ENCODE measurements at places on chromosomes 7 and 10.

DNA sequence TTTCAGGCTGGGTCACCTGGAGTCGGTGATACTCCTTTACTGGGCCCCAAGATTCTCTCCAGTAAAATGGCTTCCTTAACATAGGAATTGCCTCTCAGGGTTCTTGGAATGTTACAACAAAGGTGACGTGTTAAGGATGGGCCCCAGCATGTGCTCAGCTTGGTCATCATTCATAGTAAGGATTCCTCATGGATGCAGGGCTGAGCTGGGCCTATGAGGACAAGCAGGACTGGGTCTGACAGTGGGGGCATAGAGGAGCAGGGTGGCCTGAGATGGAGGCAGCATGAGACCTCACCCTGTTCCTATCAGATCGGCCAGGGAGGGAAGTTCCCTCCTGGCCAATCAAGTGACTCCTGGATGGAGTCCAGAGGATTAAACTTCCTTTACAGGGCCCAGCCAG is 12.8 kb upstream of the MBL2 start:
- DNase-seq, result no peak

DNA sequence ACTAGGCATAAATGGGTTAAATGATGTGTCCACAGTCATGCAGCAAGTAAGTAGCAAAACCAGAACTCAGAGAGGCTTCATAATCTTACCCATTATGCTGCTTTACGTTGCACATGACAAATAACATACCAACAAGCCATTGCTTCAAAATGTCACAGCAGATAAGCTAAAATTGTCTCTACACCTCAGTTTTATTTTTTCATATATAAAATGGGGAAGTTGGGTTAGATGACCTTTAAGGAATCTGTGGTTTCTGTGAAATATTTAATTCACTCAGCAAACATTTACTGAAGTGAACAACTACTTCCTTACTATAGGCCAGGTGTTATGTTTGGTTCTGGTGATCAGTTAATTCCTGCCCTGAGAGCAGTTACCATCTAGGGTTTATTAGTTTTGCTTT is 2.2 kb upstream of the ASCC1 start:
- no peak for DNase-seq

DNA sequence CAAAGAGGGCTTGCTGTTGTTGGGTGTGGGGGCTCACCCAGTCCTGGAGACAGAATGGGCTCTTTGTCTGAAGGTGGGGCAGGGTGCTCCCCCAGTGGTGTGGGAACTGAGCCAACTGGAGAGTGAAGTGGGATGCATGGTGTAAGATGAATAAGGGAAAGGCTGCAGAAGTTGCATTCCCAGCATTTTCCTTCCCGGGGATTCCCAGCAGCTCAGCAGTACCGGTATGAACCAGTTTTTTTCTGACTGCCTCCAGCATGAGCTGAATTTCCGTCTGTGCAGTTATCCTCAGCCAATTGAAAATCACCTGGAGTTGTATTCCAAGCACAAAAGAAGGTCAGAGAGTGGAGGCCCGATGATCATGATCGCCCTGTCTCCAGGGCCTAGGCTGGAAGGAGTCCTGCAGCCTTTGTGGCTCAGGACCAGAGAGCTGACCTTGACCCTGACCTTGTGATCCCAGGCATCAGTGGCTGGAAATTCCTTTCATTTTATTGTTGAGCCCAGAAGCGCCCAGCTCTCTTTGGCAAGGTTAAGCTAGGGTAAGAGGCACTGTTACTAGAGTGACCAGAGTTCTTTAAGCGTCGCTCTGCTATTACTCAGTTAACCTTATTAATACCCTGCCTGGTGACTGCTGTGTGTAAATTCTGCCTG is 33.4 kb downstream of the OGDH start:
- DNase-seq, result no peak

GRCh38 chr7:87447116-87447635 is 28.3 kb downstream of the ABCB4 start:
- DNase-seq, result no peak

DNA sequence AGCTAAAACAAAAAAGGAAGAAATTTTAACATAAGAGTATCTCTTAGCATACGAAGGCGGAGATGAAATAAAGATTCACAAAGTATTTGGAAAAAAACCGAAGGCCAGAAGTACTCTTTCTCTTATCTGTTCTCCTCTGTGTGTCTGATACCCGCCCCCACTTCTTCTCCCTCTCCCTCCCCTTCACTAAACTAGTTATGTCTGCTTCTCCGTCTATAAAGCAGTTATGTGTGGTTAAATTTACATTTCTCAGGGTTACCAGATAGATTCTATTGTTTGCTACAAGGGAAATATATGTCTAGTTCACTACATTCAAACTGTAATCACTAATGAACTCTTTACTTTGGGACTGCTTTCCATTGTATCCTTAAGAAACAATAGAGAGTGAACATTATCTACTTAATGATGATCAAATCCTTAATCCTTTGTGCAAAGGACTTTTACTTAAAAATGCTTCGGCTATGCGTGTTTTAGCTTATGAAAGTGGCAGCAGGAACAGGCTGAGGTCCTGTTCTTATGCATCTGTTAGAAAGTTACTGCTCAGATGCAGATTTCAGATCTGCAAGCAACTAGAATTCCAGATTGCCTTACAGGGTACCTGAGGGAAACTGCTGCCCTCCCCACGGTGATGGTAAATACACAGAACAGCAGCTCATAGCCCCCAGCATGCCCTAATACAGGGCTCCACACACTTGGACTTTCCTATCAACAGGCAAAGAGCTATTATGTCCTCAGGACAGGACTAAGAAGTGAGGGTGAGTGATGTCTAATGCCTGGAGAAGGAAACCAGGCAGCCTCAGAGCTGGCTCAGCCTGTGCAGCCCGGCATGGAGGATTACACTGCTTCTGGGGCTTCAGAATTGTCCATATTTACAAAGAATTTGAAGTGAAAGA is 273.3 kb downstream of the FZD1 start:
- DNase-seq, result no peak

DNA sequence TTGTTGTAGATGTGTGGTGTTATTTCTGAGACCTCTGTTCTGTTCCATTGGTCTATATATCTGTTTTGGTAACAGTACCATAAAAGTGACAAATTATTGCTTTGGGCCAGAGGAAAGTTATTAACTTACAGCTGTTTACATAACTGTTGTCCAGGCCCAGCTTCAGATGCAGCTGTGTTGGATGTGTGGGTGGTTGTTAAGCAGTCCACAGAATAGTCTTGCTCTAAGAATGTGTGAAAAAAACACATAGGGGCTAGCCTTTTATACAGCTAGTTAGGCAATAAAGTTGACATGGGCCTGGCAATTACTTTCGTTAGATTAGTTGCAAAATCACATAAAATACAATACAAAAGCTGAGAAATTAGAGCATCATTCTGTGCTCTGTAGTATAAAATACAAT is 31.9 kb downstream of the DLD start:
- no peak for DNase-seq

DNA sequence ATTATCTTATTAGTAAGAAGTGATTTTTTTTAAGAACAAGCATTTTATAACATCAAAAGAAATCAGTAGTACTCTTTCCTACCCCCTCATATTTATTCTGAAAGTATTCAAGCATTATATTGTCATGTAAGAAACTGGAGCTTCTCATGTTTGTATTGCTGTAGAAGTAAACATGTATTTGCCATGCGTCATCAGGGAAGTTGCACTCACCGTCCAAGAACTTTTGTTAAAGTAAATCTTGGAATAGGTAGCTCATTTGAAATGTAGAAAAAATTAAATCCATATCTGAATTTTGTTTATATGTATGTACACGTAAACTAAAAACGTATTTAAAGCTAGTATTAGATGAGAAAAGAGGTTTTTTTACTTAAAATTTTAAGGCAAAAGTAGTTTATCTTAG is 96.8 kb downstream of the PTEN start:
- DNase-seq, result no peak

- DNase-seq, result no peak
These were observed 1.3 kb downstream of the OR2F2 start for GRCh38 chr7:143936087-143937009.

DNA sequence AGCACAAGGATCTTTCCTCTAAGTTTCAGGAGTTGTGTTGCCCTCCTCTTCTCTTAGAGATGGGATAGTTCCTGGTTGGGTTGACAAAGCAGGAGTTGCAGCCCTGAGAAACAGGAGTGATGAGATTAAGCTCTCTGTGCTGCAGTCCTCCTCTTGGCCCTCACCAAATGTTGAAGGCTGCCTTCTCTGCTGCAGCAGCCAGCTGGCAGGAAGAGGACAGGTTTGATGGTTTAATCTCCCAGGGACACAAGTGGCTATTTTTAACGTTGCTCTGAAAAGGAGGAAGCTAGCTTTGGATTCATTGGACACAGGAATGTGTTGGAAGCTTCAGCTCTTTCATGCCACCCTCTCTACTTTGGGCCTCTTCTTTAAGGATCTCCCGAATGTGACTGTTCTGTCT is 9.4 kb downstream of the STRIP2 start:
- DNase-seq, result no peak

- peak; percentile 21 for DNase-seq
These were observed 356.9 kb downstream of the EXOC4 start for GRCh38 chr7:133609806-133610205.

GRCh38 chr10:62632071-62632809 is 172.3 kb upstream of the ADO start:
- DNase-seq, result no peak

- DNase-seq, result no peak
These were observed 137.2 kb downstream of the ARHGAP22 start for GRCh38 chr10:48467669-48468068.

DNA sequence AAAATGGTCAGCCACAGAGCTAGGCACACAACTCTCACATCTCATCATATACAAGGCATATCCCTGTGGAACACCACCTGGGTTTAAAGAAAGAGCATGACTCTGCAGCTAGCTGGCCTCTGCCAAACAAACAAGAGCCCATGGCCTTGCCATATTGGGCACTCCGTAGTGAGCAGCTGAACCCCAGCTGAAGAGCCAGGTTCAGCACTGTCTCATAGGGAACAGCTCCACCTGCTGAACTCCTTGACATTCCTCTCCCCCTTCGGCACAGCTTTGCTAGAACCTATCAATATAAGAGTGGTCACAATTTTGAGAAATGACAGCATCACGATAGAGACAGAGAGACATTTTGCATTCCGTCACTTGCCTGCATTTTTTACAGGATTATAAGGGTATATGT is 20.0 kb downstream of the SORCS1 start:
- no peak for DNase-seq

- DNase-seq, result no peak
These were observed 24.1 kb downstream of the VIPR2 start for GRCh38 chr7:159120540-159120919.

DNA sequence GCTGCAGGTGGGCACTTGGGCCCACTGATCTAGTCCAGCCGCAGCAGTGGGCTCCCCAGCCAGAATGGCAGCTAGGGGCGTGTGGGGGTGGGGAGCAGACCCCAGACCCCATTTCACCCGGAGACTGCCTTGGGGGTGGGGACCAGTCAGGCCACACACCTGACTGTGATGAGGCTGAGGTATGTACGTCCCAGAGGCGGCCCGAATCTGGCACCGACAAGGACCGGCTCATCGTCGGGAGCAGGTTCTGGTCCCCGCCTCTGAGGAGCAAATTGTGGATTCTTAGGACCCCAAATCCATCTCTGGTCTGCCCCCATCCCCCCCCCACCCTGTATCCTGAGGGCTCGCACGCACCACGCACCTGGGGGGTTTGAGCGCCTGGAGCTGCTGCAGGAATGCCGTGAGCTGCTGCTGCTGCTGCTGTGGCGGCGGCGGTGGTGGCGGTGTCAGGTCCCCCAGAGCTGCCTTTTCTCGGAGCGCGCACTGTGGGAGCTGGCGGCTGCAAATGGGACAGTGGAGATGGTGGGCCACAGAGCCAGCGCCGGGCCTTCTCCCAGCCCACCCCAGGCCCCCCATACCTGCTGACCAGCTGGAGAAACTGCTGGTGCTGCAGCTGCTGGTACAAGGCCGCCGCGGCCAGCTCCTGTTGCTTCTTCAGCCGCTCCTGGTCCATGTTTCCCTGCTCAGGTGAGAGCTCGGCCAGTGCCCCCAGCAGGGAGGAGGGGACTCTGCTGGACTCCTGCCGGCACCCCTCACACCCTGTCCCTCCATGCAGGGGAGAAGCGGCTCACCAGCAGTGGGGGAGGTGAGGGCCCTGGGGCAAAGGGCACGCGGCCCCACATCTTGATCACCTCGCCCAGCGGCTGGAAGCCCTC is 10.2 kb downstream of the GIGYF1 start:
- DNase-seq, result no peak

- DNase-seq, result no peak
These were observed 761.7 kb downstream of the GRID1 start for GRCh38 chr10:85604884-85605283.

GRCh38 chr7:33964417-33965182 is 59.3 kb downstream of the BMPER start:
- no peak for DNase-seq

DNA sequence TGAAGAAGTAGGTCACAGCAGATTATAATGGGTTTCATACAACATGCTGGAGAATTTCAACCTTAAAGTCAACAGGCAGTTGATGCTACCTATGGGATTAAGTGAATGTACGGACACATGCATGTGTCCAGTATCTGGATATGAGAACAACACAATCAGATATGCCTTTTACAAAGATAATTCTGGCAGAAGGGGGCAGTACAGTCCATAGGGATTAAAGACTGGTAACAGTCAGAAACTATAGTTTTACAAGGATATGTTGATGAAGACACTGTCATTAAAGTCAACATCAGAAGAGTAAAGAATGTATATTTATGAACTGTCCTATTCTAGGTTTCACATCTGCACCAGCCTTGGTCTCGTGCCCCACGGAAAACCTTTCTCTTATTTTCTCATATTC is 41.5 kb downstream of the ANKMY2 start:
- DNase-seq, result no peak

All from NCI-H446 (cell line).